Activated CD4-positive, alpha-beta T cell treated with anti-CD3 and anti-CD28 coated beads for 1 hour (primary cell): ENCODE measurements at places on chromosomes 4 and X.

DNA sequence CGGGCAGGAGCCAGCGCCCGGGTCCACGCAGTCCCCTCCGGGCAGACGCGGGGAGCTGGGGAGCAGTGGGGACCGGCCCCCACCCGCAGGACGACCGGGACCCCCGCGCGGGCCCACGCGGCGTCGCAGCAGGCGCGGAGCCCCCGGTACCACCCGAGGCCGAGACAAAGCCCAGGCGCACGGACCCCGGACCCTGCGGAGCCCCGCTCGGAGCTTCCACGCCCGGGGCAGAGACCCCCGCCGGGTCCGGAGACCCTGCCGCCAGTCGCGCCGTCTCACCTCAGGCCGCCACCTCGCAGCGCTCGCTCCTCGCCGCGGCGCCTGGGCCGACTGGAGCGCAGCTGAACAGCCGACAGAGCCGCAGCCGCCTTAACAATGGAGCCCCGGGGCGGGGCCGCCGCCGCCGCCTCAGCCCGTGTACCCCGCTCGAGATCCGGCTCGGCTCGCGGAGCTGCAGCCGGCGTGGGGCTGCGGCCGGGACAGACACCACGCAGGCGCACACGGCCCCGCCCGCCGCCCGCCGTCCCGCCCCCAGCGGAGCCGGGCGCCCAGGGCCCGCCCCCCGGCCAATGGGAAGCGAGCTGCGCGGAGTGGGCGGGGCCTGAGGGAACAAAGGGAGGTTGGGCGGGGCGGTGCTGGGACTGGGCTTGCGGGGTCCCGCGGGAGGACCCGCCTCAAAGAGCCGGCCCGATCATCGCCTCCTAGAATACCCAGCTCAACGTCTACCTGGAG is at the start of gene AFAP1:
TSS of gene AFAP1 (minus strand) at position 485 of the 732 bp plus-strand sequence. CDS start 67,783 bp downstream, outside the sequence.
- peak; percentile 84 for DNase-seq

- no peak for DNase-seq
Observed at GRCh38 chr4:15385928-15386327, 41.9 kb upstream of the C1QTNF7 start.

- DNase-seq: no peak
Observed at GRCh38 chr4:30600246-30601017, 119.7 kb upstream of the PCDH7 start.

- DNase-seq: no peak
Observed at GRCh38 chr4:4595252-4595651, 53.4 kb upstream of the STX18 start.

- peak; percentile 12 for DNase-seq
Observed at GRCh38 chrX:150897421-150898320, 797 bp downstream of the CD99L2 start.

- DNase-seq: no peak
Observed at GRCh38 chrX:40154853-40155588, 57.3 kb upstream of the BCOR start.

GRCh38 chr4:109913596-109914241 is 1.0 kb downstream of the EGF start:
- no peak for DNase-seq

DNA sequence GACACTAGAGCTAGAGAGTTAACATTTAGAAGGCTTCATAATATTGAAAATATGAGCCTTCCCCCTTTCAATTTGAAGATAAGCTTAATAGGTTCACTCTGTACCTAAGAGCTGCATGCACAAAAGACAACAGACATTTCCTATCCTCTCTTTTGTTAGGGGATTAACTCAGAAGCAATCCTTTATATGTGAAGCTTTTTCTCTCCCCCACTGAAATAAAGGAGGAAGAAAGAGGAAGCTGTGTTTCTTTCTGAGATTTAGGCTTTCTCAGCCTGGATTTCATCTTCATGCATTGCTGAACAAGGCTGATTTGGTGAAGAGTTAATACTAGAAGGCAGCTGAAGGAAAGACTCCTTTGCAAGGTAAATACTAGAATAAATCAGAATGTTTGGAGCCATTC is 21.0 kb upstream of the CABS1 start:
- no peak for DNase-seq
